ENCODE measurements at places on chromosomes 16 and 17.

DNA sequence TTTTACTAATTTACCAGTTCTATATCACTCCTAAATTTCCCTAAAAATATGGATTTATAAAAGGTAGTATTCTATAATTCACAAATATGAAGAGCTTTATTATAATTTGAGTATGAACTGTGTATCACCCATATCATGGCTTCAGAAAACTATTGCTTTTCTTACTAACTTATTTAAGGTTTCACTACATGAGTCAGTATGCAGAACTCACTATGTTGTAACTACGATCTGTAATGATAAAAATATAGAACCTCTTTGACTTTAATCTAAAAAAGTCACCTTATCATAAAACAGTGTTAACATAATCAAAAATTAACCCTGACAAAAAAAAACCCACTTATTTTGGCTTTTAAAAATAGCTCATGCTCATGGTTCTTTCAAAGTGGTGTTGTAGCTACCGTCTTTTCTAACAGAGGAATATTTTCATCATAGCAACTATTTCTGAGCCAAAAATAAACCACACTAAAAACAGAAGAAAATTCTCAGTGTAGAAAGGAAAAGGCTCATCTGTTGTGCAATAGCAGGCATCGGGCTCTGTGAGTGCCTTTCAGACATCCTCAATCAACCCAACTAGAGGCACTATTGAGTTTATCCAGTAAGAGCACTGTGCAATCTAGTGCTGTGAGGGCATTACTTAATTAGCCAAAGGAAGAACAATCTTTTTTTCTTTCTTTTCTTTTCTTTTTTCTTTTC is 42.1 kb downstream of the ITGAM start:
- peak; percentile 11 for DNase-seq

- DNase-seq: no peak
These were observed 65.9 kb downstream of the HIC1 start for GRCh38 chr17:2120586-2121335.

GRCh38 chr17:82120148-82120547 is 22.1 kb upstream of the FASN start:
- no peak for DNase-seq

GRCh38 chr17:1188812-1189504 is 9.2 kb upstream of the ABR start:
- DNase-seq: no peak

- DNase-seq: no peak
These were observed 37.2 kb upstream of the GAN start for GRCh38 chr16:81277541-81278080.

GRCh38 chr17:75542728-75543336 is 17.3 kb downstream of the LLGL2 start:
- DNase-seq: no peak

DNA sequence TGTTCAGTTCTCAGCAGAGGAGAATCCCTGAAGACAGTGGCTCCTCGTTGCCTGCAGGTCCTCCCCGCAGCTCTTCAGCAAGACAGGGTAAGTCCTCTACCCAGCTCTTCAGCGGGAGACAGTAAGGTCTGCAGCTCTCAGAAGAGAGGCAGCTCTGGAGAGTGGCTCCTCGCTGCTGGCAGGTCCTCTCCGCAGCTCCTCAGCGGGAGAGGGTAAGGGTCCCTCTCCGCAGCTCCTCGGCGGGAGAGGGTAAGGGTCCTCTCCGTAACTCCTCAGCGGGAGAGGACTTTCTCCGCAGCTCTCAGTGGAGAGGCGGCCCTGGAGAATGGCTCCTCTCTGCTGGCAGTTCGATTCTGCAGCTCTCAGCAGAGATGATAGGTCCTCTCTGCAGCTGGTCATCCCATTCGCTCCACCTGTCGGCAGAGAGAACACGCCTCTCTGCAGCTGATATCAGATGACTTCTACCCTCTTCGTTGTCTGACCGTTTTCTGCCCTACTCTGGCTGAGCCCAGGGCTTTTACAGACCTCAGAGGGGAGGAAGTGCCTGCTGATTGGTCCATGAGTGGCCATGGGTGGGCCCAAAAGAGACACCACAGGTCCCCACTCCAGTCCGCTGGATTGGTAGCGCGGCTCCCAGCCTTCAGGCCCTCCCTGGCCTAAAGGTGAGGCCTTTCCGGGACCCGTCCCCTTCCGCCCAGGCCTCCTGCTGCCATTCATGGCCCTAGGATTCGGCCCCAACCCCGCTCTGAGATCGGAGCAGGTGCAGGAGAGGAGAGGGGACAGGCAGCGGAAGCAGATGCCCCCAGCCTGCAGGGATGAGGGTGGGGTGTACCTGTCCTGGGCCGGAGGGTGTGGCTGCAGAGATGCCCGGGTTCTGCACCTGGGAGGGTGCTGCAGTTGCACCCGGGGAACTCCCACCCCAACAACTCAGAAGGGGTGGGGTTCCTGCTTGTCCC is 11.9 kb upstream of the SHCBP1 start:
- no peak for DNase-seq

Data from SW480 (cell line).